ENCODE measurements at places on chromosomes 2 and 18. TPM values are rescaled to one million over a fixed set of nuclear protein-coding genes. Genes with fewer than 3 reads are reported as not detected.

- no peaks in the 10 kb centered on the region for H3K27me3 ChIP-seq
- peaks cover 22% of the 10 kb centered on the region for H3K36me3 ChIP-seq
- H3K4me3 ChIP-seq: no peak overlapping the region
- H3K27ac ChIP-seq: no peak overlapping the region
- H3K4me1 ChIP-seq: peaks cover 4% of the 10 kb centered on the region
Observed at GRCh38 chr2:17630089-17630488, 89.6 kb downstream of the VSNL1 start.

DNA sequence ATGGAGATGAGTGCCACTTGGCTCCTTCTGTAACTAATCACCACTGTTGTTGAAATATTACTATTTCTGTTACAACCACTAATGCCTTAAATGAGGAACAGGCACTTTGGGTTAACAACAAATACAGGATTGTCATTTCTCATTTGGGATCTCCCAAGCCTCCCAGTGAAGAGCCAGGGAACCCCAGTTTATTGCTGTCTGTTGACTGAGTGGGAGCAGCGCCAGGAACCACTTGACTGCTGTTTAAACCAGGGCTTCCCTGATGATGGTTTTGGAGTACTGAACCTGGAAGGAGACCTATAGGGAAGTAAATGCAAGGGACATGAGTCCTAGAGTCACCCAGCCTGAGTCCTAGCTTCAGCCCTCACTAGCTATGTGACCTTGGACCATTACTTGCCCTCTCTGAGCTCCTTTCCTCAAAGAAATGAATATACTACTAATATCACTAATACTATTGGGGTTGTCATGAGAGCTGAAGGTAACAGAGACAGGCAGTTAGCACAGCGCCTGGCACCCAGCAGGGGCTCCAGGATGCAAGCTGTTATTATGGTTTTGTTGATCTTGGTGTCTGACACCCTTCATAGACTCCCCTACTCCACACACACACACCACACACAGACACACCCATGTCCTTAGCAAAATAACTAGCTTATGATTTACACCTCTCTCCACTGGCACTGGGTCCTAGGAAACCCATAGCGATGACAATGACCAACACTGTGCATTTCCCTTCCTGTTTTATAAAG, 104.2 kb upstream of the FZD7 start:
- H3K27ac ChIP-seq: no peak overlapping the region
- no peak overlapping the region for H3K4me3 ChIP-seq
- H3K27me3 ChIP-seq: peaks cover 8% of the 10 kb centered on the region
- DNase-seq: no peak

GRCh38 chr2:95073856-95074662, 47.5 kb downstream of the MRPS5 start:
- H3K4me1 ChIP-seq: peaks cover 15% of the 10 kb centered on the region
- H3K27me3 ChIP-seq: peaks cover 11% of the 10 kb centered on the region
- H3K4me3 ChIP-seq: no peak overlapping the region
- H3K36me3 ChIP-seq: peaks cover 4% of the 10 kb centered on the region
- H3K27ac ChIP-seq: no peak overlapping the region

DNA sequence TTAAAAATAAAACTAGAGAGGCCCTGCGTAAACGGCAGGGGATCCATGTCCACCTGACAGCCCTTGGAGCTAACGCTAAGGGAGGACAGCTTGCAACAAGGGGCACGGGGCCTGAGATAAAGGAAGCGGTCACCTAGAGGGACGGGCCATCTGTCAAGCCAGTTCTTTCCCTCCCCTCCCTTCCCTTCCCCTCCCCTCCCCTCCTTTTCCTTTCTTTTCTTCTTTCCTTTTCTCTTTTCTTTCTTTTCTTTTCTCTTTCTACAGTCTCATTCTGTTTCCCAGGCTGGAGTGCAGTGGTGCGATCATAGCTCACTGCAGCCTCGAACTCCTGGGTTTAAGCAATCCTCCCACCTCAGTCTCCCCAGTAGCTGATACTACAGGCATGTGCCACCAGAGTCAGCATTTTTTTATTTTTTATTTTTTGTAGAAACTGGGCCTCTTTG, 34.5 kb upstream of the CTAGE1 start:
- H3K36me3 ChIP-seq: peaks cover 12% of the 10 kb centered on the region
- H3K27ac ChIP-seq: no peak overlapping the region
- H3K27me3 ChIP-seq: peaks cover 2% of the 10 kb centered on the region
- H3K4me3 ChIP-seq: no peak overlapping the region
- no peaks in the 10 kb centered on the region for H3K4me1 ChIP-seq
- DNase-seq: no peak

The CNDP1 gene
- 0.27 TPM for total RNA-seq

The SLC19A3 gene
- total RNA-seq: 1.7 TPM

DNA sequence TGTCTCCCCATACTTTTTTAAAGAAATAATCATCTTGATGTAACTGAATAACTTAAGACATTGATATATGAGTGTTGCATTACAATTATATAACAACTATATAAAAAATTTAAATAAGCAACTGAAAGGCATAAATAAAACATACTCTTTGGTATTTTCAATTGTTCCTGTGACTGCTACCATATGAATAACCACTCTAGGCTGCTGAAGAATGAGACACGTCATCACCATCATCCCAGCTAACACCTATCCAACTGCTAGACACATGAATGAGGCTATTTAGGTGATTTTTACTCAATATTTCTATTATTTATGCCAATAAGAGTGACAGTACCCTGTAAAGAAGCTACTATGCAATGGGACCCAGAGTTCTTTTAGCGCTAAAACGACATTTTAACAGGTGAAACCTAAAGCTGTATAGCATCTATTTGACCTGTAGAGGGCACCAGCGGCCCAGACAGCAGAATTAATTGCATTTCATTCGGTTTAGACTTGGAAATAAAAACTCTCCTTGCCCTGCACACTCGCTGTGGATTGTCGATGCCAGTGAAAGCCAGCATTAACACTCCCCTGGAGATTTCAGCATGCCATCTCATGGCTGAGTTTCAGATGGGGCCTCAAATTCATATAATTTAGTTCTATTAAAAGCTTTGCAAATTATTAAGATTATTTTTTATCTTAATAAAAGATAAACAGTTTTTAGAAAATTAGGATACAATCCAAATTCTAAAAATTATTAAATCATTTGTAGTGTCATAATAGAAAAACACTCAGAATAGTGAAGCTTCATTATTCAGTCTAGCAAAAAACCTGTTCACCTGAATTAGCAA, 89.4 kb upstream of the MAP2 start:
- peak; percentile 65 for DNase-seq
- no peak overlapping the region for H3K27ac ChIP-seq
- no peak overlapping the region for H3K4me3 ChIP-seq
- H3K27me3 ChIP-seq: no peaks in the 10 kb centered on the region
